ENCODE measurements at places on chromosomes 1 and 21. TPM values are rescaled to one million over a fixed set of nuclear protein-coding genes. Genes with fewer than 3 reads are reported as not detected.

DNA sequence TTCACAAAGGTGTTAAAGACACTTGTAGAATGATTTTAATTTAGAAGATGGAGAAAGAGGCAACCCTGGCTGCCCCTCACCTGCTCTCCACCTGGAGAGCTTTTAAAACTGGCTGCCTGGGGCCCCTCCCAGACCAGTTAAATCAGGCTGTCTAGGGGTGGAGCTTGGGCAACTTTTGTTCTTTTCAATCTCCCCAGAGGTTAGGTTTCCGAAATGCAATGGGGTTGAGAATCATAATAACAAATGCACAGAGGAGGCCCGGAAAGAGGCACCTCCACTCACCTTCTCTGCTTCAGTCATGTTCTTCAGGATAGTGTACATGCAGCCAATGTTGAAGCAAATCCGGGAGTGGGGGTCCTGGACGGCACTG, 400 bp downstream of the NCF2 start:
- DNase-seq = no peak

DNA sequence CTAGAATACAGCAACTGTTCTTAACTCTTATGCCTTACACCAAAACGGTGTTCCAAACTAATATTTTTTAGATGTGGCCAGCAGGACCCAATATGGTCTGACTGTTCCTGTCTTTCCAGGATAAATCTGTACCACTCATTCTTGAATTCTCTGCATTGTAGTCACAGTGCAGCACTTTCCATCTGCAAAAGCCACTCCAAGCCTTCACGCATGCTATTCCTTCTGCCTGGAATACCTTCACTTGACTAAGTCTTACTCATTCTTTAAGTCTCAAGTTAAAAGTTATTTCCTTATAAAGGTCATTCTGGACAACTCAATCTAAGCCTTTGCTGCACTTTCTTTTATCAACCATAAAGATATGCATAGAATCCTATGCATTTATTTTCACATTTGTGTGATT, 1194.5 kb downstream of the PLA2G4A start:
- no peak for DNase-seq

DNA sequence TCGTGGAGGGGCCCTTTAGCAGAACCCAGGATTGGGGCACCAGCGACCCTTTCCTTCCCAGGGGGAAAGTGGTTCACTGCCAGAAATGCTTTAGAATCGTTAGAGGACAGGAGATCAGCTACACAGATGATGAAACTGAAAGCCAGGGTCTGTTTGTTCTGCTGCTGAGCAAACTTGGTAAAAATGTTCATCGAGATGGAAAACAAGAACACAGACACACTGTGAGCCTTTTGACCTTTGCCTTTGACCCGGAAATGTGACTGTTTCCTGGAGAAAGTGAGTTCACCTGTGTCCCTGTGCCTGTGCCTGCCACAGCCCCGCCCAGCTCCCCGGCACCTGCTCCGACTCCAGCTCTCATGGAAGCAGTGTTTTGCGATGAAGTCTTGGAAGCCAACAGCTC, 234.3 kb downstream of the CAMTA1 start:
- peak; percentile 45 for DNase-seq

DNA sequence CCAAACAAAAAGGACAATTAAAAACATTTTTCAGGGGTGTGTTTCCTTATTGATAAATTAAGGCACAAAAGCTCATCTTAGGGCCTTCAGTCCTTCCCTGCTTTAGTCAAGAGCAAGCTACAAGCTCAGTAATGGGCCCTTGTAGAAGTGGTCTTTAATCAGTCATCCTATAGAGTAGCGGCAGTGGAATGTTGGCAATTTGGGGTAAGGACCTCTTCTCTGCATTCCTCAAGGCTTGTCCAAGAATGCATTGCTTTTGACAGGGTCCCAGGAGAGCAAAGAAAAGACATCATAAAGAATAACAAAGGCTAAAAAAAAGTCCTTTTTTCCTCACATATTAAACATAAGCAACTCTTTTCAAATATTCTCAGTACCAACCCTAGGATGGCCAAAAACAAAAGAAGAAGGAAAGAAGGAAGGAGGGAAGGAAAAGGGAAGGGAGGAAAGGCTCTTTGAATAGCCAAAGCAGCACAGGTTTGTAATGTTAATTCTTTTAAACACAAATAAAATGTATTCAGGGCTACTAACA, 27.3 kb upstream of the CAMK1G start:
- DNase-seq = no peak

DNA sequence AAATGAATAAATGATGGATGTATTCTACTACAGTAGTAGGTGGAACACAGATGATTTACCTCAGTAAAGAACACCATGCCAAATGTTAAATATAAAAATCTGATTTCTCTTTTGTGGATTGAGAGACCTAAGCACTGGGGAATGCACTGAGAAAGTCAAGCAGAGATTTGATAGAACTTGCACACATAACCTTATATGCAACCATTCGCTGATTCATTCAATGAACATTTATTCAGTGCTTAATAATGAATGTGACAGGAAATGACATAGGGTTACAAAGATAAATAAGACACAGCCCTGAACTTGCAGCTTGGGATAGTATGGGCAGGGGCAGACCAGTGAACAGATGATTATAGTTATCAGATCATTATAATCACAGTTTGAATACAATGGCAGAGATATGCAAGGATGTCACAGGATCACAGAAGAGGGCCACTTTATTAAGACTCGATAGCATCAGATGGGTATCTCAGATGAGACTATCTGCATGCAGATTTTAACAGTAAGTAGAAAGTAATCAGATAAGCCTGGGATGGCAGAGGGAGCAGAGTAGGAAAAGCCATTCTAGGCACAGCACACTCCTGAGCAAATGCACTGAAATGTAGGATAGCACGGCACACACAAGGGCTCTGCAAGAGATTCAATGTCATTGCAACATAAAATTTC, 169.4 kb downstream of the ASTN1 start:
- DNase-seq = no peak

- DNase-seq = no peak
Observed at GRCh38 chr21:45581322-45581712, 39.1 kb upstream of the SLC19A1 start.

DNA sequence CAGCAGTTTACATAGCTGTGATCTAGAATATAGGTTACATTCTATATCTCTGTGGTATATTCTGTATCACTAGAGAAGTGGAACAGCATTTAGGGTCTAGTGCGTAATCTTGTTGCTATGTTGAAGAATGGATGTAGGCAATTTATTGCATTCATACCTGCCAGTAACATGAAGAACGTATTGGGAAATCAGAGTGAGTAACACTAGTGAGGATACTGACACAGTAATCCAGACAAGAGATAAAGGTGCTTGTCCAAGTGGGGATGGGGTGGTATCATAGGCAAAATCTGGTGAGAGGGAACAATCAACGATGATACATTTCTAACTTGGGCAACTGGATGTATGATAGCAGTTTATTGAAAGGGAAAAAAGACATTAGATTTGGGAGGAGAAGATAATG, 9.8 kb downstream of the PPP2R5A start:
- DNase-seq = no peak

GRCh38 chr1:22710701-22711049, at the start of gene EPHB2:
EPHB2 (plus strand) TSS chr1:22710839; CDS start chr1:22710983, 144 bp downstream.
- no peak for DNase-seq

DNA sequence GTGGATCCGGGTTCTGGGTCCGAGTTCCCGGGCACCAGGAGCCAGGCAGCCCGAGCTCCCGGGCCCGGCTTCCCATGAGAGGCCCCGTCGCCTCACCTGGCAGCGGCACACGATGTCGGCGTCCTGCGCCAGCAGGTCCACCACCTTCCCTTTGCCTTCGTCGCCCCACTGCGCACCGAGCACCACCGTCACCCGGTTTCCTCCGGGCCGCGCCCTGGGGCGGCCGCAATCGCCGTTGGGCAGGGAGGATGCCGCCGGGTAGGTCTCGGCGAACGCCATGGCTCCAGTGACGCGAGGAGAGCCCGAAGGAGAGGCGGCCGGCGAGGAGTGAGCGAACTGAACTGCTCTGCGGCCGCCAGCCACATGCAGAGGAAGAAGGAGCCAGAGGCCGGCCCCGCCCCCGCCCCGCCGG, at the start of gene ADSS2:
Gene ADSS2 (minus strand): TSS at position 371 of the 412 bp plus-strand sequence. CDS start 92 bp downstream, at position 279.
- DNase-seq = no peak

DNA sequence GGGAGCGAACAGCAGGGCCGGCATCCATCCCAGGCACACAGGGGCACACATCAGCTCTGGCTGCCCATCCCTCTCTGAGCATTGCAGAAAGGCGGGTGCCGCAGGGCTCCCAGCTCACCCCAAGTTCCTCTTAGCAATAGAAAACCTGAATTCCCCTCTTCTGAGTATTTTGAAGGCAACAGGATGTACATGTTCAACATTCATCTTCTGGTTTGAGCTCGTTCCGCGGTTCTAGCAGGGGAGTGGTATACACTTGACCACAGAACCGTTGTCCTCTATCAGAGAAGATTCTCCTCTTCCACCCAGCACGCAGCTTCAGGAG, 23.6 kb downstream of the ACTA1 start:
- no peak for DNase-seq

DNA sequence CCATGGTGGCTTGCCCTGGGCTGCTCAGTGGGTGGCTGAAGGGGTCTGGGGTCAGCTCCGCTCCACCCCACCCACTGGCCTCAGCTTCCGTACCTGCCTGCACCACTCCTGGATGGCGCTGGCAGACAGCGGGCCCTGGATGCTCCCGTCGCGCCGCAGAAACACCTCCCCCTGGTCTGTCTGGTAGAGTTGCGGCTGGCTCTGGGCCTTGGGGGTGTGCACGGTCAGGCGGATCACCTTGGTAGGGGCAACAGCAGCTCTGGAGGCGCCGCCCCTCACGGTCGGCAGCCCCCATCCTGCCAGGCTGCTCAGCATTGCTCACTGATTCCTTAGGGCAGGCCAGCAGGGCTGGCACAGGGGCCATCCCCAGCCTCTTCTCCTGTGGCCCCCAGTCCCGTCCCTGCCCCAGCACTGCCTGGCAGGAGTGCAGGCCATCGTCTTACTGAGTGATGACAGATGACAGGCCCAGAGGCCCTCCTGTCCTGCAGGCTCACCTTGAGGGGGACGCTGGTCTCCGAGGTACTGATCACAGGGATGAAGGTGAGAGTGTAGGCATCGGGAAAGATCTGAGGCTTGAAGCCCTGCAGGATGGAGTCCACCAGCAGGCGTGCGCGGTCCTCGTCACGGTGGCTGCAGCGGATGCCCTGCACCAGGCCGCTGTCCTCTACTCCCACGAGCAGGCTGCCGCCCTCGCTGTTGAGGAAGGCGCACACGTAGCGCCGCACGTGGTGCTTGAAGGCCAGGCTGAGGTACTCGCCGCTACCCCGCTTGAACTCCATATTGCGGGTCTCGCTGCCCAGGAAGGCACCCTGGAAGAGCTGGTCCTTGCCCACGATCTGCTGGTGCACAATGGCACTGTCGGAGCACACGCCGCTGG, 4.1 kb downstream of the SLFNL1 start:
- no peak for DNase-seq

GRCh38 chr1:53331446-53332185, 3.7 kb upstream of the LRP8 start:
- no peak for DNase-seq

- no peak for DNase-seq
Observed at GRCh38 chr1:151246786-151247185, 7.7 kb upstream of the PSMD4 start.

DNA sequence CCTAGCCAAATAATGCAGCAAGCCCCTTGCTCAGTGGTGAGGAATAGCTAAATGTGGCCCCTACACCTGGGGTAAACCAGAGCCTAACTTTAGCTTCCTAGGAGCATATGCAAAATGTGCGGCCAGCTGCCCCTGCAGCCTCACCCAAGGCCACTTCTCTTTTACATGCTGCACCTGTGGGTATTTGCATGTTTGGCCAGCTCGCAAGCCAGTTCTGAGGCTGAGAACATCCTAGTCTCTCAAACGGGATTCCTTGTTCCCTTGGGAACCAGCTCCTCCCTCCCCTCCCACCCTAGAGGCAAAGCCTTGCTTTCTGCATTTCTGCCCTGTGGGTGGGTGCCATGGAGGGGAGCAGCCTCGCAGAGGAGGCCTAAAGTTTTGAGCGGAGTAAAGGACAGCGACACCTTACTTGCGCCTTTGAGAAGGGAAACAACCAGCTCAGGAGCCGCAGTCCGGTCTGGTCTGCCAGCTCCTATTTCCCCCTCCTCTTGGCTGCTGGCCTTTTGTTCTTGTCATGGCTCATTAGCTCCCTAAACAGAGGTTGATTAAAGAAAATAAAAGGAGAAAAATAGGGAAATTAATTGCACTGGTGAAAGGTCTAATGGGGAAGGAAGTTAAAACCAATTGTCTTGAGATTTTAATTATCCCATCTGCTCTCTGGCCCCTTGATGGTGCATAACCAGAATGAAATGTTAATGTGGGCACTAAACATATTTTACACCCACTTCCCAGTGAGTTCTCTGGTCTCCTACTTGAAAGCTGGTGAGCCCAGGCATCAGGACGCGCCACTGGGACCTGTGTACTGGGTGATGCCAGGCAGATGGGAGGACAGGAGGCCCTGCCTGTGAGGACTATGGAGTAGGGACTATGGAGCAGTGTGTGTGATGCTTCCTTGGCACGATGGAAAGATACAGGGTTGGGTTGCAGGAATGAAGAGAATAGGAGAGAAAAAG, 68.7 kb downstream of the TEX35 start:
- DNase-seq = no peak

- no peak for DNase-seq
Observed at GRCh38 chr21:26962621-26963181, 4.2 kb downstream of the ADAMTS5 start.

DNA sequence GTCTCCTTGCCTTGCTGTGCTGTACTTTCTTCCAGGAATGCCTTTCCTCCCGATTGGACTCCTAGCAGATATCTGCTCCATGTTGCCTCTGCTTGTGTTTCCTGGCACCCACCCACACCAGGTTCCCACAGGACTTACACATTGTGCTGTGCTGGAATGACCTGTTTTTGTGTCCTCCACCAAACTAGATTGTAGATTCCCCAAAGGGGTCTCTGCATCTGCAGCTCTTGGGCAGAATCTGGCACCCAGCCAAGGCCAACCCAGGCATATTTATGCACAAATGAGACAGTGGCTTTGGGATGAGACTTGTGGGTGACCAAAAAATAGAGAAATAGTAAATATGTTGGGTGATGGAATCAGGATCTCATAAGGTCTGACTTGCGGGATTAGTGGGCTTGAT, 278.2 kb downstream of the RRAGC start:
- DNase-seq = no peak

GRCh38 chr1:200890818-200891773, 3.6 kb upstream of the INAVA start:
- DNase-seq = peak; percentile 68

- no peak for DNase-seq
Observed at GRCh38 chr1:92839442-92839841, 7.6 kb downstream of the RPL5 start.

- peak; percentile 25 for DNase-seq
Observed at GRCh38 chr21:29072873-29073221, 601 bp downstream of the CCT8 start.

GRCh38 chr1:22953057-22953739, 19.5 kb downstream of the LACTBL1 start:
- no peak for DNase-seq

Gene PDPN
- total RNA-seq = not detected

Gene MAN1C1
- 0.15 TPM for total RNA-seq

Gene PGBD5
- 0.13 TPM for total RNA-seq

Gene VASH2
- total RNA-seq = 1.00 TPM

Gene TRIM58
- not detected for total RNA-seq

Gene GLRX2
- total RNA-seq = 42.1 TPM

Gene COL16A1
- total RNA-seq = 2.0 TPM

Gene ACOT11
- 3.3 TPM for total RNA-seq

Measured in HepG2 (cell line).